ENCODE measurements at places on chromosomes 12 and 14.

DNA sequence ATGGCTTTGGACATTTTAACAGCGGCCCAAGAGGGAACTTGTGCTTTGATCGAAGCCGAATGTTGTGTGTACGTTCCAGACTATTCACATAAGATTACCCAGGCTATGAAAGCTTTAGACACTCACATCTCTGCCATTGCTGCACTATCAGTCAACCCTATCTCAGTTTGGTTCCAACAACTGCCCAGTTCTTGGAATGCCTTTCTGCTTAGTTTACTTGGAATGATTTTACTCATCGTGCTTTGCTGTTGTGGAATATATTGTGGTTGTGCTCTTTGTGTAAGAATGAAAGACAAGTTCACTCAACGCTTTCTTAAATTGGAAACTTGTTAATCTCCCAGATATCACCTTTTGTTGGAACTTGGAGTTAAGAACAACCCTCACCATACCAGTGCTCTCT is 498.2 kb downstream of the GLT1D1 start:
- no peak for DNase-seq

DNA sequence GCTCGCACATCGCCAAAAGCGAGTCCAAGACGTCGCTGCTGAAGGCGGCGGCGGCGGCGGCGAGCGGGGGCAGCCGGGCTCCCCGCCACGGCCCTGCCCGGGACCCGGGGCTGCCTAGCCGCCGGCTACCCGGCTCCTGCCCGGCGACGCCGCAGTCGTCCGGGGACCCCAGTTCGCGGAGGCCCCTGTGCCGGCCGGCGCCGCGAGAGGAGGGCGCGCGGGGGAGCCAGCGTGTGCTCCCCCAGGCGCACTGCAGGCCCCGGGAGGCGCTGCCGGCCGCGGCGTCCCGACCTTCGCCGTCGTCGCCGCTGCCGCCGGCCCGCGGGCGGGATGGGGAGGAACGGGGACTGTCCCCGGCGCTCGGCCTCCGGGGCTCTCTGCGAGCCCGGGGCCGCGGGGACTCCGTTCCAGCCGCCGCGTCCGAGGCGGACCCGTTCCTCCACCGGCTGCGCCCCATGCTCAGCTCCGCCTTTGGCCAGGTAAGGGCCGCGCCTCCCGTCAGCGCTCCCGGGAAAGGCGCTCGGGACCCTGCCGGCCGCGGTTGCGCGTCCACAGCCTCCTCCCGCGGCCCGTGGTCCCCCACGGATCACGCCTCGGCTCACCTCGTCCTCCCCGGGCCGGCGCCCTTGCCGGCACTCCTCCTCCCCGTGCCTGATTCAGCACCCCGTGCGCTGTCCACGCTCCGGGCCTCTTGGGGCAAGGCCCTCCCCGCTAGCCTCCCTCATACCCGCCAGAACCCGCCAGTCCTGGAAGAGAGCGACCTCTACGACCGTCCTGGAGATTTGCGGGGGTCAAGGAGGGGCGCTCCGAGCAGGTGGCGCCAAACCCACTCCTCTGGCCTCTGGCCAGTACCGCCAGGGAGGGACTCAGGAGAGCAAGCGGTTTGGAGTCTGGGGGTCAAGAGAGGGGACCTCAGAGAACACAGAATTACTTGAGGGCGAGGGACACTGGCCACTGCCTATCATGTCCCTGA is 721 bp downstream of the CABP1 start:
- no peak for DNase-seq

- no peak for DNase-seq
These were observed 1.2 kb downstream of the KLHDC2 start for GRCh38 chr14:49769171-49769570.

DNA sequence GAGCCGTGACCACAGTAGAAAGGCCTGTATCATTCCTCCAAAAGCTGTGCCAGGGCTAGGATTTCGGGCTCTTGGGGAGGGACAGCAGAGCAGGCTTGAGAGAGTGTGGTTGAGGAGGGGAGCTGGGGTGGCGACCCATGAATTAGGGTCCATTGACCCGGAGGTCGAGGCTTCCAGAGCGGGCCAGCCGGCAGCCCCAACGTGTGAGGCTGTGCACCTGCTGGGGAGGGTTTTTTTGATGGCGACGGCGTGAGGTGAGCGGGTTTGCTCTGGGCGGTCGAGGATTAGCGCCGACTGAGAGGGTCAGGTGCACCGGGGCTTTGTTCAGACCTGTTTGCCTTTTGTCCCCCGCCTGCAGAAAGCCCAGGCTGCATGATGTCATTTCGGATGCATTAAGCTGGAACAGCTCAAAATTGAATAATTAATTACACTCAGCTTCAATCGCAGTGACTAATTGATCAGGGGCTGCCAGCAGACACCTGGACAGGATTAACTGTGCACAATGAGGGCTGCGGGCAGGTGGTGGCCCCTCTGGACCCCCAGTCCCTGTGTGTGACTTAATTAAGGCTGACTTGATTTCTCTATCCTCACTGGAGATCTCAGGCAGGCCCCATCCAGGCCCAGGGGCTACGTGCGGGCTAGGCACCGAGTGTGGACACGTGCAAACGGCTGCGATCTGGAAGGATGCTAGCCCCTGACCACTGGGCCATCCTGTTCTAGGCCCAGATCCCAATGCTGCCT is 42.1 kb upstream of the MEG3 start:
- DNase-seq, result no peak

DNA sequence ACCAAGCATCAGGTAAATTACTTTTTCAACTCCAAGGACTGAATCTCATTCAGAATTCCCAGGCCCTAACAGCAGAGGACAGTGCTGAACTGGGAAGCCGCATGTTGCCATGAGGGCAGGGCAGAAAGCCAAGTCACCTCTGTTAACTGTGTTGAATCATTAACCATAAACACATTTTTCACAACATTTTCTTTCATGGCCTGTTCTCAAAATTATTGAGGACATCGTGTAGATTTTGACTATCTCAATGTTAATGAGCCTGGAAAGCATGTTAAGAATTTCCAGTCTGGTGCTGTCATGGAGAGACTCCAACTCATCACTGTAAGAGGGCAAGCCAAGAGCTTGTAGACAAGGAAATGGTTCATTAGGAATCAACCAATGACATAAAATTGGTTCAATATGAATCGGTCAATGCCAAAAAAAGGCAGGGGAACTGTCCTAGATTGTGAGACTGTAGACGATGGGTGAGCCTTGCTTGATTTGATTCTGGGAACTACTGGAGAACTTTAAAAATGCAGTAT is 33.7 kb downstream of the CPM start:
- no peak for DNase-seq

GRCh38 chr12:94460616-94460959 is 921 bp upstream of the CEP83 start:
- DNase-seq, result no peak

GRCh38 chr14:32594766-32595165 is 265.7 kb downstream of the AKAP6 start:
- DNase-seq, result no peak

GRCh38 chr12:54472494-54473262 is 724 bp downstream of the GTSF1 start:
- DNase-seq, result no peak

DNA sequence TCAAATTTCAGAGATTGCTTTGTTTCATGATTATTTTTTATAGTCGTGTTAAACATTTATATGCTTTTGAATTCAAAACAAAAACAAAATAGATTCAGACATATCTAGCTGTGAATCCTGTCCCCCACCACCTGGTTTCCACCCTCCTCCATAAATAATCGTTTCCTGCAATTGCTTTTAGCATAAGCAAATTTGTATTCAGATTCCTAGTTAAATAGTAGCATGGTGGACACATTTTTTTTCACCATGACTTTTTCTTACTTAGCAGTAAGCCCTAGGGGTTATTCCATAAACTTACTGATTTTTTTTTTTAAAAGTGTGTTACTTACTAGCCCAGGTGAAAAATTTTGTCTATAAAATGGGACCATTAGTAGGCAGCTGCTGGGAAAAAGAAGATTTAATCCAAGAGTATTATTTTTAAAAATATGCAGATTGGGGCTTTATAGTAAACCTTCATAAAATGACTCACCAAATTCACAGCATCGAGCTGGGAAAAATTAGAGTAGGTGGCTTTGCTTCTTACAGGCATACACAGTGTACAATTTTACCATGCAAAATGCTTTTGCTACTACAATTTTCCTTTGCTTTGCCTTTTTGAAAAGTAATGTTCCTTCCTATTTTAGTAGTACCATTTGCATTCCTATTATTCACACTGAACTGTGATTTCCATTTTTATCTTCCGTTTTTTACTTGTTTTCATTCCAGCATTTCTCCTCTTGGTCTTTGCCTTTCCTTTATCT is 117.8 kb downstream of the BTG1 start:
- DNase-seq, result no peak

DNA sequence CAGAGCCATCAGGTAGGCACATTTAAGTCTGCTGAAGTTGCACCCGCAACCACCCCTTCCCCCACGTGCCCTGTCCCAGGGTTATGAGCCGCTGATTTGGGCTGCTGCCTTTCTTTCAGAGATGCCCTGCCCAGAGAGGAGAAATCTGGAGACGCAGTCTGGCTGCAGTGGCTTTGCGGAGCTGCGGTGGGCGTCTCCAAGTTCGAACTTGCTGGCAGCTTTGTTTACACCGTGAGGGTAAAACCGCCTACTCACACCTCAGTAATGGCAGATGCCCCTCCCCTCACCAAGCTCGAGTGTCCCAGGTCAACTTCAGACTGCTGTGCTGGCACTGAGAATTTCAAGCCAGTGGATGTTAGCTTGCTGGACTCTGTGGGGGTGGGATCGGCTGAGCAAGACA is 14.7 kb downstream of the PTCSC3 start:
- no peak for DNase-seq

GRCh38 chr12:111685322-111685810 is 390 bp downstream of the BRAP start:
- DNase-seq, result no peak

DNA sequence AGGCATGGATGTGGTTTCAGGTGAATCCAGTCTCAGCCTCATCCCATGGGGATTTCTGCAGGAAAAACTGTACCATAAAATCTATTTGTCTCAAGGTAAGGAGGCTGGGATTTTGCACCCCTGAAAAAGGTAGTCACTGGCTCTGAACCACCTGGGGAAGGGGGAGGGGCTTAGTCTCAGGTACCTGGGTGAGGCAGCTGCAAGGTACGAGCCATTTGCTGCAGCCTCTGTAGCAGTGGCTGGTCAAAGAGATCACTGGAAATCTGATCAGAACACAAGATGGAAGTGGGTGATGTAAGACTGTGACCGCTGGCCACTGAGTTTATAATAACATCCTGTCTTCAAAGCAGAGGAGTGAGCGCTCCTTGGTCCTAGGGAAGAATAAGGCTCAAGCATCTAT is 209.9 kb upstream of the NOS1 start:
- no peak for DNase-seq

DNA sequence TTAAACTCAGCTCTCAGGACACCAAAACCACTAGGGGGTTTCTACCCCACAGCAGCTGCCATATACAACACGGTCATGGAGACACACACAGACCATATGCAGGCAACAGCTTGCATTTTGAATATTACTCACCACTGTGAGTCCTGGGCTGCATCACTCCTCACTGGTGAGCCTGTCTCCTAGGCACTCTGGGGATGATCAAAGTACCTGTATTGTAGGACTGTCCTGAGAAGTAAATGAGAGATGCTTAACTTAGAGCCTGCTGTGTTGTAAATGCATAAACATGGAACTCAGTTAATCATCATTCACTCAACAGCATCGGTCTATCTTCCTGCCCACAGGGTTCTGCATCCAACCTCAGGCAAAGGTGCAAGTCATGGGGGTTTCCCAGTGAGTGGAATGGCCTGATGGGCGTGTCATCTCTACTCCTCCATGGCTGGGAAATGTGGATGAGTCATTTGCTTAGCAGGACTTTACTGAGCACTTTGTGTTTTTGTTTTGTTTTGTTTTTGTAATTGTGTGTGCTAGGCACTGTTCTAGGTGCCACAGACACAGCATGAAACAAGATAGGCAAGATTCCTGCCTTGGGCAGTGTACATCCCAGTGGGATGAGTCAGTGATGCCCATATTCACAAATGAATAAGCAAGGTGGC is 1141.2 kb upstream of the TMEM132C start:
- no peak for DNase-seq

GRCh38 chr12:24111616-24112015 is 162.1 kb upstream of the SOX5 start:
- no peak for DNase-seq

- no peak for DNase-seq
These were observed 88.5 kb upstream of the ANO4 start for GRCh38 chr12:100706033-100706432.

GRCh38 chr14:103597623-103598377 is 31.2 kb upstream of the KLC1 start:
- DNase-seq, result no peak

DNA sequence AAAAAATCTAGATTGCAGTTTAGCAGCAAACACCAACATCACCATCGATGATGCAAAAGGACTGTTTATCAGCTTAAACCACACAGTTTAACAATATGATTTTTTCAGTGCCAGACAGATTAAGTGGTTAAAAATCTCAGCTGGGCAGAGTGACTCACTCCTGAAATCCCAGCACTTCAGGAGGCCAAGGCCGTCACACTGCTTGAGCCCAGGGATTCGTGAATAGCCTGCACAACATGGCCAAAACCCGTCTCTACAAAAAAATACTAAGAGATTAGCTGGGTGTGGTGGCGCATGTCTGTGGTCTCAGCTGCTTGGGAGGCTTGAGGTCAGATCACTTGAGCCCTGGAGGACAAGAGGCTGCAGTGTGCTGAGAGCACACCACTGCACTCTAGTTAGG is 8.9 kb downstream of the RSRC2 start:
- no peak for DNase-seq

GRCh38 chr12:1217191-1217949 is 226.3 kb downstream of the ERC1 start:
- no peak for DNase-seq

- DNase-seq, result no peak
These were observed 9.2 kb downstream of the CD69 start for GRCh38 chr12:9751204-9752144.

DNA sequence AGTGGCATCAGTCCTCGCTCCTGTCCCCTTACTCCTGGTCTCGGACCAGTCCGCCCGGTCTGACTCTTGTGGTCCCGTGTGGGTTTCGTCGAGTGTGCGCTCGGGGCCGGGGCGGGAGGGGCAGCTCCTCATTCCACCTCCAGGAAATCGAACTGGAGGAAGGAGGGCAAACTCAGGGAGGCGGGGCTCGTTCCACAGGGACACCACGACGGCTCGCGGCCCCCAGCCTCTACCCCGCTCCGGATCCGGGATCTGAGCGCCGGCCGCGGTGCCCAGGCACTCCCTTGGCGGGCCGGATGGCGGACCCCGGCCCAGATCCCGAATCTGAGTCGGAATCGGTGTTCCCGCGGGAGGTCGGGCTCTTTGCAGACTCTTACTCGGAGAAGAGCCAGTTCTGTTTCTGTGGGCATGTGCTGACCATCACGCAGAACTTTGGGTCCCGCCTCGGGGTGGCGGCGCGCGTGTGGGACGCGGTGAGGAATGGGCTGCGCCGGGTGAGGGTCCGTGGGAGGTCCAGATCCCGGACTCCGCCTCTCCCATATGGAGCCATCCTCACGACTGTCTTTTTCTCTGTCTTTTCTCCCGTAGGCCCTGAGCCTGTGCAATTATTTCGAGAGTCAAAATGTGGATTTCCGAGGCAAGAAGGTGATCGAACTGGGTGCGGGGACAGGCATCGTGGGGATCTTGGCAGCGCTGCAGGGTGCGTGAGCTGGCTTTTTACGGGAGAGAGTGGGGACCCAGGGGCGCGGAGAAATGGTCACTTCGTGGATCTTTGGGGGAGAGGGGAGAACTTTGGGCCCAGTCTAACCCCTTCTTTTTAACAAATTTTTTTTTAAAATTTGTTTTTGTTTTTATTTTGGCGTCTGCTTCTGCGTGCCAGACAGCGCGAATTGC is at the start of gene EEF1AKMT3:
EEF1AKMT3 (plus strand) TSS at position 186 of the 894 bp plus-strand sequence; CDS start at position 297, 111 bp downstream.
- no peak for DNase-seq

- no peak for DNase-seq
These were observed 3.1 kb downstream of the FKBP4 start for GRCh38 chr12:2797721-2798418.

GRCh38 chr14:75614179-75614578 is 35.8 kb downstream of the FLVCR2 start:
- DNase-seq, result no peak

All from thymus (tissue), 14 donors.